ENCODE measurements at places on chromosomes 11 and 22.

- DNase-seq = no peak
Measured at GRCh38 chr11:20355221-20356219, 8.0 kb upstream of the HTATIP2 start.

- no peak for DNase-seq
Measured at GRCh38 chr11:2534134-2534956, 89.5 kb downstream of the KCNQ1 start.

DNA sequence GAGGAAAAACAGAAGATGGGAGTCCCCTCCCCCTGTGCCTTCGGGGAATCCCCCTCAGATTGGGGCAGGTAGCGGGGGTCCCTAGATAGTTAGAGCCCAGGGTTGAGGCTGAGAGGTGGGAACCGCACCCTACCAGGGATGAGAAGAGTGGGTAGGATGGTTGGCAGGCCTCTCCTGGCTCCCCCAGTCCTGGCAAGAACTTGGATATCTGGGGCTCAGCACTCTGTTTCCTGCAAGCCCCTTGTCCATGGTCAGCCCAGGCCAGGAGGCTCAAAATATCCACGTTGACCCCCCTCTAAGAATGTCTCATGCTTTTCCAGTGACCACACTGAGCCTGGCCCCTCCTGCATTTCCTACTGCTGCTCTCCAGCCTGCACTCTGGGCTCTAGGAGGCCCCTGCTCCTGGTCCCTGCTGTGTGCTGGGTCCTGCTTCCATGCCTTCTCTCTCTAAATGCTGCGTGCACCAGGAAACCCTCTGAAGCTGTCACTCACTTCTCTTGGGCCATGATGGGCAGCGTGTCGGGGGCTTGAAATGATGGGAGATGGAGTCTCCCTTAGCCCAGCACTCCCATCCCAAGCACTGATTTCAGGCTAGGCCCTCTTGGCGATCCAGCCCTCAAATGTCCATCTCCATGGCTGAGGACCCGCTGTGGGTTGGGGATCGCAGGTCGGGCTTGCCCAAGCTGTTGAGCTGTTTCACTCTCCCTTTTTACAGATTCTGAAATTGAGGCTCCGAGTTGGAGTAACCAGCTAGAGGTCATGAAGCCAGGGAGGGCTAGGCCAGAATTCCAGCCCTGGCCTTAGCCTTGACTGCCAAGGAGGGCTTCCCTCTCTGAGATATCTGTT is 2.0 kb downstream of the MAP3K11 start:
- DNase-seq = no peak

DNA sequence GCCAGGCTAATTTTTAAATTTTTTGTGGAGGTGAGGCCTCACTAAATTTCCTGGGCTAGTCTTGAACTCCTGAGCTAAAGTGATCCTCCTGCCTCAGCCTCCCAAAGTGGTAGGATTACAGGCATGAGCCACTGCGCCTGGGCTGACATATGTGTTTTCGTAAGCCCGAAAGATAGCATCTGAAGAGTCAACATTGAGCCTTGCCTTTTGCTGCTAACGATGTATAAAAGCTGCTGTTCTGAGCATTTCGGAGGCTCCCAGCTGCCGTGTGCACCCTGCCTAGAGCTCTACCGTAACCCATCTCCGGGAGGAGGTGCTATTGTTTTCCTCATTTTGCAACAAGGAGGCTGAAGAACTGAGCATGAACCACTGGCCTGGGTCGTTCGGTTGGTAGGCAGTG is 18.1 kb upstream of the PPP6R3 start:
- DNase-seq = no peak

GRCh38 chr22:38870312-38870741 is 1.7 kb downstream of the CBX6 start:
- DNase-seq = peak; percentile 87

DNA sequence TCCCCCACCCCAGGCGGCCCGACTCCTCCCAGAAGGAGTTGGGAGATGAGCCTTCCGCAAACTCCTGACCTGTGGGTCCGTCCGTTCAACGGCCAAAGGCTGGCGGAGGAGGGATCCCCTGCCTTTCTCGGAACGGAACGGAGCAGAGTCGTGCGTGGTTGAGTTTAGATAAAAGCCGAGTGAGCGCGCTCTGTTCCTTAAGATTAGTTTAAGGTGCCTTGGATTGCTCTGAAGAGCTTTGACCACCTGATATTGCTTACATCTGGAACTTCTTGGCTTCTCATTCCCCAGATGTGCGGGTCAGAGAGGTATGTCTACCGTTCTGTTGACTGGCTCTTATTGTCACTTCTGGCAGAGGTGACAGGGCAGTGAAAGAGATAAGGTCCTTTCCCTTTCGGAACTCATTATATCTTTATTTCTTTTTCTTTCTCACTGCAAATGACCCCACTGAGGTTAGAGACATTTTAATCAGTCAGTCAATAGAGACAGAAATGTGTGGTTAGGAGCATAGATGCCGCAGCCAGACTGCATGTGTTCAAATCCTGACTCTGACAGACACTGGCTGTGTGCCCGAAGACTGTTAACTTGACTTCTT is at the start of gene TRIM6:
TSS of gene TRIM6 (plus strand) at position 31 of the 595 bp plus-strand sequence. CDS start at position 292, 261 bp downstream.
- DNase-seq = no peak

DNA sequence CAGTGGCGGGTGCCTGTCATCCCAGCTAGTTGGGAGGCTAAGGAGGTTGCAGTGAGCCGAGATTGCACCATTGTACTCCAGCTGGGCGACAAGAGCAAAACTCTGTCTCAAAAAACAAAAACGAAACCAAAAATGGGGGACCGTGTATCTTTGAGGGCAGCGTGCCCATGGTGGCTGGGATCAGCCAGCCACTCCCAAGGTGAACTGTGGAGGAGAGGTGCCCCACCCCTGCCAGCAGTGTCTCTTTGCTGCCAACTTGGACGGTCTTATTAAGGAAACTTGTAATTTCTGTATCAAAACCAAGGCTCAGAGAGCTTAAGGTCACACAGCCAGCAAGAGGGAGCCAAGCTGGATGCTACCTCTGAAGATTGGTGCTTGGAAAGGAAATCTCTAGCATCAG is 147.7 kb downstream of the CACNA1I start:
- DNase-seq = no peak

GRCh38 chr11:60515144-60515855 is at the start of gene MS4A13:
MS4A13 (plus strand) TSS chr11:60515392; CDS start chr11:60518084, 2,692 bp downstream.
- no peak for DNase-seq

DNA sequence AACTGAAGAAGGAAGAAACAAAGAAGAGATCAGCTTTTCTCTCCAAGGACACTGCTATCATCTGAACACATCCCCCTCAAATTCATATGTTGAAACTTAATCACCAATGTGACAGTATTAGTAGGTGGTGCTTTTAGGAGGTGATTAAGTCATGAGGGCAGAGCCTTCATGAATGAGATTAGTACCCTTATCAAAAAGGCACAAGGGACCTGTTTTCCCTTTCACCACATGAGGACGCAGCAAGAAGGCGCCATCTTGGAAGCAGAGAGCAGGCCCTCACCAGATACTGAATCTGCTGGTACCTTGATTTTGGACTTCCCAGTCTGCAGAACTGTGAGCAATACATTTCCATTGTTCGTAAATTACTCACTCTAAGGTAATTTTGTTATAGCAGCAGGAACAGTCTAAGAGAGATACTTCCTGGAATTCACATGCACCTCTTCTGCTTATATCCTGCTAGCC is 20.9 kb upstream of the CREB3L1 start:
- DNase-seq = no peak

DNA sequence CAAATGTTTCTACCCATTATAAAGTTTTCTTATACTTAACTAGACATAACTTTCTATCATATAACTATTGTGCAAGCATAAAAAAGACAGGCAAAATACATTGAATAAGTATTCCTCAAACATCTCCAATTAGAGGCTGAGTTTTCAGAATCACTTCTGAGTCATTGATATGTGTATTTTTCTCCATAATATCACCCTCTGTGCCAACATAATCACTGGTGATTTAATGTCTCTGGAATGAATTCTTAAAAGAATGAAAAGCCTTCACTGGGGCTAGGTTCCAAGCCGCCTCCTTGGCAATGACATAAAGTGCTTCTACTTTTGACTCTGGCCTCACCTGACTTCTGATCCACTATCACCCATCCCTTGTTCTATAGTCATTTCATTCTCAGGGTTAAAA is 197.0 kb upstream of the E2F8 start:
- no peak for DNase-seq

- no peak for DNase-seq
Measured at GRCh38 chr11:17575431-17576425, 28.7 kb downstream of the OTOG start.

- no peak for DNase-seq
Measured at GRCh38 chr11:128965485-128965884, 22.8 kb upstream of the TP53AIP1 start.

- DNase-seq = no peak
Measured at GRCh38 chr11:87851234-87851633, 324.0 kb downstream of the RAB38 start.

- DNase-seq = no peak
Measured at GRCh38 chr11:93410441-93410840, 79.9 kb downstream of the DEUP1 start.

DNA sequence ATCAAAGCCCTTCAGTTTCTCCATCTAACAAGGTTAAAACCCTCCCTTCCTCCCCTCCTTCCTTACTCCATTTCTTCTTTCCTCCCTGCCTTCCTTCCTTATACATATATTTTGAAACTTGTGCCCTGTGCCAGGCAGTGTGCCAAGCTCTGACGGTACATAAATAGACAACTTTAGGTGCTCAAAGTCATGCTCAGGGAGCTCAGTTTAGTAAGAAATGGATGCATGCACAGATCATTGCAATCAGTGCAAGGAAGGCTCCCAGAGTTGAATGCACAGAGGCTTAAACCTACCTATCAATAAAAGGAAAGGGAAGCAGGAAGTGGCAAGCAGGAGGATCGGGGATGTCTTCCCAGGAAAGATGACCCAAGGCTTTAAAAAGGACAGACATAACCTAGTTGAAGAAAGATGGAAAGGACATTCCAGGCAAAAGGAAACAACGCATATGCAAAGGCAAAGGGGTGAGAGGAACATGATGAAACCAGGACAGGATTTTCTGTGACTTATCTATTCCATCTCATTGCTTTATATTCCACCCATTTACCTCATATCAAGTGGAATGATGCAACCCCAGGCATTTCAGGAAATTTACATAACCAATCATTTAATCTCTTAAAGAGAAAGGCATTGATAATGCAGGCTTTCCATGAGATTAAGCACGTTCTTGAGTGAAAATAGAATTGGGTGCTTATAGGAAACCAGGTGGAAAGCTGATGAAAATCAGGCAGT is 13.2 kb downstream of the FZD4 start:
- no peak for DNase-seq

DNA sequence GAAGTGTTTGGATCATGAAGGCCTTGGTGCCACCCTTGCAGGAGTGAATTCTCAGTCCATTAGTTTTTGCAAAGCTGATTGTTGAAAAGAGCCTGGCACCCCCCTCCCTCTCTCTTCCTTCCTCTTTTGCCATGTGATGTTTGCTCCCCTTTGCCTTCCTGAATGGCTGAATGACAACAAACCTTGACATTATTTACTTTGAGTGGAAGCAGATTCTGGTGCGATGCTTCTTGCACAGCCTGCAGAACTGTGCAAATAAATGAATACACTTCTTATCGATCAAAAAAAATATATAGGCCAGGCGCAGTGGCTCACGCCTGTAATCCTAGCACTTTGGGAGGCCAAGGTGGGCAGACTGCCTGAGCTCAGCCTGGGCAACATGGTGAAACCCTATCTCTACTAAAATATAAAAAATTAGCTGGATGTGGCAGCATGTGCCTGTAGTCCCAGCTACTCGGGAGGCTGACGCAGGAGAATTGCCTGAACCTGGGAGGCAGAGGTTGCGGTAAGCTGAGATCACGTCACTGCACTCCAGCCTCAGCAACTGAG is 2.0 kb upstream of the NARS2 start:
- DNase-seq = no peak

DNA sequence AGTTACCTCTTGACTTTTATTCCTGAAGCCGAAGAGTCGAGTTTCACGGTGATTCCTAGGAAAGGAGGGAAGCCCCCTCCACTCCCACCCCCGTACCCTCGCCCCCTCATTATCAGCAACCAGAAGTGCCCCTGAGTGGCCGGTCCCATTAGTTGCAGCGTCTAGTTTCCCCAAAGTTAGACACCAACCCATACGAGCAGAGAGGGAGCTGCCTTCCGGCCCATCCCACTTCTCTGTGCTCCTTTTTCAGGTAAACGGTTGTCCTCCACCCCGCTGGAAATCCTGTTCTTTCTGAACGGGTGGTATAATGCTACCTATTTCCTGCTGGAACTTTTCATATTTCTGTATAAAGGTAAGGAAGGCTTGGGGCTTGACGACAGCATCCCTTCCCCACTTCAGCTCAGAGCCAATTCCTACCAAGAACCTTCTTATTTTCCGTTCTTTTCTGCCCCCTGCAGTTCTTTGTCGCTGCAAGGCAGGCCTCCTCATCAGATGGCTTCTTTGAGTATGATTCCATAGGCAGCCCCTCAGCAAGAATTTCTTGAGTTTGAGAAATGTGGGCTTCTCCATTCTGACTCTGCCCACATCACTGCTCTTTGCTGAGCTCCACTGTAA is 701 bp downstream of the TMEM216 start:
- DNase-seq = no peak
